ENCODE measurements at places on chromosomes 16 and 17. TPM values are rescaled to one million over a fixed set of nuclear protein-coding genes. Genes with fewer than 3 reads are reported as not detected.

Gene HOXB9
- not detected for total RNA-seq

Gene FOXN1
- total RNA-seq, result not detected

Gene HEATR9
- total RNA-seq, result not detected

Gene TMEM92
- total RNA-seq, result not detected

Gene KRTAP4-4
- total RNA-seq, result not detected

Data from placental pericyte (primary cell).